NB4 (cell line): ENCODE measurements at places on chromosomes 7 and 10.

GRCh38 chr10:109282510-109282909, 640.8 kb downstream of the XPNPEP1 start:
- DNase-seq, result no peak

DNA sequence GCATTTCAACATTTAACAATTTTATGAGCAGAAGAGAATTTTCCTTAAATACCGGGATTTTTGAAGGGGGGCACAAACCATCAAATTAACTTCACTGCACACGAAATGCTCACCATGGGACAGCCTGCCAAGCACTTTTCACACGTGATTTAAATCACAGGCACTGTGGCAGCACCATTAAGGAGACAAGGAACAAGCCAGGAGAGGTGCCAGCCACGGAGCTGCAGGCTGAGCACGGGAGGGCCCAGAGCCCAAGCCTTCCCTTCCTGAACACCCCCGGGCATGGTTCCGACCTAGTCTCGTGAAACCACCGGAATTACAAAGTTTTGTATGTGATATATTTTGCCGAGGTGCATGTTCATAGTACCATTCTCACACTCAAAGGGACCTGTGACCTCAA, 13.4 kb downstream of the PITRM1 start:
- DNase-seq, result no peak

- no peak for DNase-seq
These were observed 25.9 kb downstream of the HTRA1 start for GRCh38 chr10:122487174-122487765.

GRCh38 chr7:43781726-43782607, 23.5 kb downstream of the BLVRA start:
- peak; percentile 37 for DNase-seq

DNA sequence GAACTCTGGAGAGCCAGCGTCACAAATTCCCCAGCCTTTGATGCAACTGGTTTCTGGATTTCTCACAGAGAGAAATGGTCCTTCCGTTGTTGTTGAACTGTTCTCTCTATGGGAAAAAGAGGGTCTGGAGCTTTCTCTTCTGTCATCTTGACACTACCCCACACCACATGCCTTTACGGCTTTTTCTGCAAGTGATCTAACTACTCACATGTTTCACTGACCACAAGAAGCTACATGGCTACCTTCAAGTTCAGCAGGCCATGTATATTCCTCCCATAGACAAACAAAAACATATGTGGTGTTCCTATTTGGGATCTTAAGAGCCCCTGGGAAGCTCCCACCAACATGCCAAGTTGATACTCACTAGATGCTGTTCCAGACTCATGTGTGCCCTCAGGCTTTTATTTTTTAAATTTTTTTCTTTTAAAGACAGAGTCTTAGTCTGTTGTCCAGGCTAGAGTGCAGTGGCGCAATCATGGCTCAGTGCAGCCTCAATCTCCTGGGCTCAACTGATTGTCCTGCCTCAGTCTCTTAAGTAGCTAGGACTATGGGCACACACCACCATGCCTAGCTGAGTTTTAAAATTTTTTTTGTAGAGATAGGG, 72.0 kb downstream of the RNF216 start:
- no peak for DNase-seq

DNA sequence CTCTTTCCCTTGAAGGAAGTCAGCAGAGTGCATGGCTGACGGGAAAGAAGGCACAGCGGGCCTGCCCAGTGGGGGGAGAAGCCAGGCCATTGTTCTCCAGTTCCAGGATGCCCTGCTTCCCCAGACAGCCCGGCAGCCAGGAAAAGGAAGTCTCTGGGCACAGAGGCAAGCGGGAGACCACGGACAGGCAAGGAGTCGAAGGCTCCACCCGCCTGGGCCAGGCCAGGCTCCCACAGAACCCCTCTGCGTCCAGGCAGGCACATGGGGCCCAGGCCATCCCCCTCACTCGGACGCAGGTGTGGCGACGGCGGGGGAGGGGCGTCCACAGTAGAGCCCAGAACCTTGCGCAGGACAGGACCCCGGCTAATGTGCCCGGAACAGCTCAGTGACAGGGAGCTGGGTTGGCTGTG, 8.7 kb downstream of the GPR146 start:
- peak; percentile 41 for DNase-seq

DNA sequence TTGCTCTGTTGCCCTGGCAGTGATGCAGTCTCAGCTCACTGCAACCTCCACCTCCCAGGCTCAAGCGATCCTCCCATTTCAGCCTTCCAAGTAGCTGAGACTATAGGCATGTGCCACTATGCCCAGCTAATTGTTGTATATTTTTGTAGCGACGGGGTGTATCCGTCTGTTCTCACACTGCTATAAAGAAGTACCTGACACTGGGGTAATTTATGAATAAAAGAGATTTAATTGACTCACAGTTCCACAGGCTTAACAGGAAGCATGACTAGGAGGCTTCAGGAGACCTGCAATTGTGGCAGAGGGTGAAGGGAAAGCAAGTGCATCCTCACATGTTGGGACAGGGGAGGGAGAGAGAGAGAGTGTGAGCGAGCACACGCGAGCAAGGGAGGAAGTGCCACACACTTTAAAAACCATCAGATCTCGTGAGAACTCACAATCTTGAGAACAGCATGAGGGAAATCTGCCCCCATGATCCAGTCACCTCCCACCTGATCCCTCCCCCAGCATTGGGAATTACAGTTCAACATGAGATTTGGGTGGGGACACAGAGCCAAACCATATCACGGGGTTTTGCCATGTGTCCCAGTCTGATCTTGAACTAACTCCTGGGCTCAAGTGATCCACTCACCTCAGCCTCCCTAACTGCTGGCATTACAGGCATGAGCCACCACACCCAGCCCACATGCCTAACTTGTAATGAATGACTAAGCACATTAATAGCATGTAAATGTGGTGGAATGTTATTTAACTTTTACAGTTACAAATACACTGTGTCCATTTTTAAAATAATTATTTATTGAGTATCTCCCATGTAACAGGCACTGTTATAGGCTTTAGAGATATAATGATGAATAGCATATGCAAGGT, 65.5 kb downstream of the RALA start:
- no peak for DNase-seq

- DNase-seq, result no peak
These were observed 215.2 kb downstream of the RPS24 start for GRCh38 chr10:78248651-78249464.

DNA sequence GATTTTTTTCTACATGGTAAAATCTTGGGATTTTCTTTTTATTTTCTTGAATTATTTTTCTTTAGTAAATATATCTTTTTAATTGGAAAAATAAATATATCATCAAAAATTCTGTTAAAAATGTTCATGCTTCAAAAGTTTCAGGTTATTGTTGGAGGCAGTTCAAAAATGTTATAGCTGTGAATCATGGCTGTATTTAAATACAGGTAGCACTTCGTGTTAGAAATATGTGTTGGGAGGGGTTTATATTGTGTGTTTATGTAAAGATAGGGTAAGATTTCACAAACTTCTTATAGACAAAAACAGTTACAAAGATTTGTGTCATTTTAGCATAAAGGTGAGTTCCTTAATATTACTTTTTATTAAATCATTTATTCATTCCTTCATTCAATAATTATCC, 60.4 kb downstream of the HDAC9 start:
- no peak for DNase-seq

DNA sequence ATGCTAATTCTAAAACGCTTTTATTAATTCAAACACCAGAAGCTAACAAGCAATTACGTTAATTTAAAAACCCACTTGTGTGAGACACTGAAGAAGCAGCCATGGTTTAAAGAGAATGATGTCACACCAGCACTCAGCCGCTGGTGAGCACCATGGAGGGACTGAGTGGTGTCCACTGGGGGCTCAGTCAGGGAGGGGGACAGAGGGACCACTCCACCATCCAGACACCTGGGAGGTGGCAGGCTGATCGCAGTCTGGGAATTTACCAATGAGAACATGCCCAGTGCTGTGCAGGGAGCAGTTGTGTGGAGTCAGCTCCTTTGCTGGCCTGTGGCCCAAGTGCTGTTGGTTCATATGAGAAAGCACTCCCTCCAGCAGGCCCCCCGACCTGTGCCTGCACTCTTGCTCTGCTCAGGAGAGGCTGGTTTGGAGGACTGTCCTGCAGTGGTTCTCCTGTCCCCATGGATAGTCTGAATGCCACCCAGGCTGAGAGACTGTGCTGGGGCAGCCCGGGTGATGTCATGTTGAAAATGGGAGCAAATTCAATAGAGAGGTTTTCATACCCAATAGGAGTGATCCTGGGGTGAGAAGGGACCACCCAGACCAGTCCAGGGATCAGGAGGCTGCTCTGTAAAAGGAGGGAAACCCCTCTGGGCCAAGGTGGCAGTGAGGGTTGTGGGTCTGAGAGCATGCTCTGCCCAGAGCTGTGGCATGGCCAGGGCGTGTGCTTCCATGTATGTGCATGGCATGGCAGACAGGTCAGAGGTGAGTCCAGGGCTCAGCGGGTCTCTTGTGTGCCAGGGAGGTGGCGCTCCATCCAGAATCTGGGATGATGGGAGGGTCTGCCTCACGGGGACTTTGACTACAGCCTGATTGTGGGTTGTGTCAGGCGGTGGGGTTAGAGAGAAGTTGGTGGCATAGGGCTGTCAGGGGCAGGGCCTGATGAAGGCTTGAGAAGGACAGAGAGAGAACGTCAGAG, 12.7 kb downstream of the ADCY1 start:
- no peak for DNase-seq

DNA sequence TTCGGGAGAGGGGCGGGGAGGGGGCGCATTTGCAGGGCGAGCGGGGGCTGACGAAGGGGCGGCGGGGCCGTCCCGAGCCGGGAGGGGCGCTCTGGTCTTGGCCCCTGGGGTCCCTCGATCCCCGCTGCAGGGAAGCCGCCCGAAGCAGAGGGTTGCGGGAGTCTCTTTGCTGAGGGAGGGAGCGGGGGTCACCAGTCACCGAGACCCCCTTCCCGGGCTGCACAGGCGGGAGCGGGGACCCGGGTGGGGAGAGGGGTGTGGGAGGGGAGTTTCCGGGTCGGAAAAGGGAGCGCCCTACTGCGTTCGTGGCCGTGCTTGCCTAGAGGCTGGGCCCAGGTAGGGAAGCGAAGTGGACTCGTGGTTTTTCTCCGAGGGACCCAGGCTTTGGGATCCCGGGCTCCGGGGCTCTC, 422 bp downstream of the AP1S1 start:
- no peak for DNase-seq

GRCh38 chr10:46326971-46327370, 40.2 kb downstream of the ANTXRL start:
- no peak for DNase-seq

DNA sequence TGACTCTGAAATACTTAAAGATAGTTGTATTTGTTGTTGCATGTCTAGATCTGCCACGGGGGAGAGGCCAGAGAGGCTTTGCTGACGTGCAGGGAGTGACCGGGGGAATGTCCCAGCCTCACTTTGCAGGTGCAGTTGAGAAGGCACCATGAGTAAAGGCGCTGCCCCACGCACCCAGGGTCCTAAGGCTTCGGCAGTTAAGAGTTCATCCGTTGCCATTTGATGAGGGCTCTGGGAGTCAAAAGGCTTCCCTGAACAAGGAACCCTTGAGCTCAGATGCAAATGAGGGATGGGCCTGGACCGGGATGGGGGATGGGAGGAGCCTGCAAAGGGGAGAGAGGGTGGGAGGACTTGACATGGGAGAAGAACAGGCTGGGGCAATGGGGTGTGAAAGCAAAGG, 20.4 kb downstream of the PPP2R2D start:
- DNase-seq, result no peak

GRCh38 chr7:136997735-136998134, 129.3 kb downstream of the CHRM2 start:
- no peak for DNase-seq

DNA sequence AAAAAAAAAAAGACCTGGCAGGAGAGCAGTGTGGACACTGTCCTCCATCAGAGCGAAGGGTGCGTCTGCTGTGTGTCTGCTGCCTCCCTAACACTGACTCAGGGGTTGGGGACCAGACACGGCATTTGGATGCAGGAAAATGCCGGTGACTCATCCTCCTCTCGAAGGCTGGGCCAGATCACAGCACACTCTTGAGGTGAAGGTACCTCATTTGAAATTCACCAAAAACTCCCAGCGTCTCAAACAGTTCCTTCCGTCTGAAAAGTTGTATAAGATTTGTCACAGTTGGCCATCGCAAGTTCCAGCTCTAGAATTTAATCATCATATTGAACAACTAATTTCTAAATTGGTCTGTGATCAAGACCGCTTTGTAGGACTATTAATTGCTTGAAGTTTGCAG, 118.1 kb upstream of the LYZL2 start:
- peak; percentile 19 for DNase-seq

GRCh38 chr7:157224627-157225026, 85.9 kb downstream of the UBE3C start:
- peak; percentile 40 for DNase-seq

DNA sequence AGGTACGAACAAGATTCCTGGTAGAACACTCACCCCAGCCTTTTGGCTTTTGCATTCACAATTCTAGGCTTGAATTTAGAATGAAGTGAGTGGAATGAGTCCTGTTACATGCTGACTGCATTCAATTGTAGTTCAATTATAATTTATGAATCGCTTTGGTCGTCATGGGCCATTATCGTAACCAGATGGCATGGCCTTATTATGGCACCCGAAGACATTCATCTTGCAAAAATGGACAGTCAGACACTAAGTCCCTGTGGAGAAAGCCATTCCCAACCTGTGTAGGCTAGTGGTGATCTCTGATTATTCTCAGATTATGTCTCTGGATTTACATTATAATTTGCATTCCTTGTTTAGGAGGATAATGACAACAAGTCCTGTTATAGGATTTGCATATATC, 292.4 kb upstream of the NPSR1 start:
- DNase-seq, result no peak

GRCh38 chr7:5214641-5215040, 24.6 kb downstream of the WIPI2 start:
- no peak for DNase-seq

DNA sequence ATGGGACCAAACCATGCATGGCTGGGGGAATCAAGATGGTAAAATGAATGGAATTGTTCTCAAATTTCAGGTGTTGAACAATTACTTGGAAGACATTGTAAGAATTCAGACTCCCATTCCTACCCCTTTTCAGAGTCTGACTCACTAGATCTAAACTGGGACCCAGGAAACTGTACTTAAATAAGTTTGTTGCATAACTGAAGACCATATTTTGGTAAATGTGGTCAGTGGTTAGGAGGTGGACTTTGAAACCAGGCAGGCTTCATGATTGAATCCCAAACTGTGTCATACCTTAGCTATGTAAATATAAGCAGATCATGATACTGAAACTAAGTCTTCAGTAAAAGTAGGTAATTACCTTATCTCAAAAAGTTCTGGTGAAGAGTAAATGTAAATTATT, 41.7 kb downstream of the ZWINT start:
- DNase-seq, result peak; percentile 25

DNA sequence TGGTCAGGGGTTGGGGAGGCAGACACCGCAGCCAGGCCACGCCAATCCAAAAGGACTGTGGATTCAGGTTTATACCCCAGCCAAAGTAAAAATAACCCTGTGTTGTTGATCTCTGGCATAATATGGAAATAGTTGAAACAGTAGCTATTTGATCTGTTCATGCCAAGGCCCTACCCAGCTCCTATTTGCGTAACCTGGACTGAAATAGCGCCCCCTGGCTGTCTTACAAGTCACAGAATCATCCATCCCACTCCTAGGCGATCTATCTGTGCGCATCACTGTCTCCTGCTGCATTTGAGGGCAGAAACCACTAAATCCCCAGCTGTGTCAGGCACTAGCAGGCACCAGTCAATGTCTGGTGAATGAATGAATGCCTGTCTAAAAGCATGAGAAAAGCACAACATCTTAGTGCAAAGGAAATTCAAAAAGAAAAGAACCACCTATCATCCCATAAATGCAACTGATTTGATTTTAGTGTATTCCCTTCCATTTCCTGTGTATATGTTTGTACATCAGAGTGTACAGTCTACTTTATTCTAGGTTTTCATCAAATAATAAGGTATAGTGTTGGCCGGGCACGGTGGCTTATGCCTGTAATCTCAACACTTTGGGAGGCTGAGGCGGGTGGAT, 160.0 kb downstream of the SLIT1 start:
- peak; percentile 80 for DNase-seq

- no peak for DNase-seq
These were observed 885.7 kb upstream of the CELF2 start for GRCh38 chr10:10132009-10132408.
